ENCODE measurements at places on chromosomes 7 and 10. TPM values are rescaled to one million over a fixed set of nuclear protein-coding genes. Genes with fewer than 3 reads are reported as not detected.

The ZNF117 gene
- 9.2 TPM for total RNA-seq

The ITPRID1 gene
- total RNA-seq, result not detected

The LIPK gene
- total RNA-seq, result not detected

The IL6 gene
- total RNA-seq, result 151 TPM

The LRRD1 gene
- not detected for total RNA-seq

The AKR1C8 gene
- not detected for total RNA-seq

The GNG11 gene
- total RNA-seq, result 11.1 TPM

The GHITM gene
- total RNA-seq, result 114 TPM

The INPP5F gene
- 23.7 TPM for total RNA-seq

The SSBP1 gene
- total RNA-seq, result 157 TPM

The SIRT1 gene
- 9.6 TPM for total RNA-seq

The TRPV5 gene
- not detected for total RNA-seq

The ACSM6 gene
- total RNA-seq, result not detected

The BMS1 gene
- 8.8 TPM for total RNA-seq

The NEURL1 gene
- not detected for total RNA-seq

The ASB10 gene
- not detected for total RNA-seq

The TRIM73 gene
- total RNA-seq, result 2.2 TPM

The OPN4 gene
- total RNA-seq, result not detected

The PLXDC2 gene
- 155 TPM for total RNA-seq

The BICC1 gene
- 28.1 TPM for total RNA-seq

The ATP5F1C gene
- total RNA-seq, result 128 TPM

The PIK3CG gene
- 8.0 TPM for total RNA-seq

The PEX1 gene
- 26.2 TPM for total RNA-seq

The TBC1D12 gene
- 20.7 TPM for total RNA-seq

The C7orf57 gene
- total RNA-seq, result not detected

The LIPF gene
- not detected for total RNA-seq

The HEPACAM2 gene
- not detected for total RNA-seq

The PRTFDC1 gene
- total RNA-seq, result 7.3 TPM

The AFAP1L2 gene
- 13.3 TPM for total RNA-seq

The ARF5 gene
- total RNA-seq, result 165 TPM

The SFXN2 gene
- total RNA-seq, result 1.6 TPM

The CUTC gene
- total RNA-seq, result 16.7 TPM

The INTS15 gene
- total RNA-seq, result 45.4 TPM

The CEP55 gene
- total RNA-seq, result 5.1 TPM

The LIPN gene
- not detected for total RNA-seq

The OPALIN gene
- total RNA-seq, result not detected

All from thoracic aorta (tissue), 2 donors.